ENCODE measurements at places on chromosomes 11 and 22.

- DNase-seq = no peak
These were observed 2.3 kb downstream of the CTTN start for GRCh38 chr11:70400643-70401042.

- no peak for DNase-seq
These were observed 14.4 kb upstream of the PPP6R3 start for GRCh38 chr11:68446046-68446725.

GRCh38 chr11:64438986-64439771, 80.2 kb downstream of the RPS6KA4 start:
- no peak for DNase-seq

DNA sequence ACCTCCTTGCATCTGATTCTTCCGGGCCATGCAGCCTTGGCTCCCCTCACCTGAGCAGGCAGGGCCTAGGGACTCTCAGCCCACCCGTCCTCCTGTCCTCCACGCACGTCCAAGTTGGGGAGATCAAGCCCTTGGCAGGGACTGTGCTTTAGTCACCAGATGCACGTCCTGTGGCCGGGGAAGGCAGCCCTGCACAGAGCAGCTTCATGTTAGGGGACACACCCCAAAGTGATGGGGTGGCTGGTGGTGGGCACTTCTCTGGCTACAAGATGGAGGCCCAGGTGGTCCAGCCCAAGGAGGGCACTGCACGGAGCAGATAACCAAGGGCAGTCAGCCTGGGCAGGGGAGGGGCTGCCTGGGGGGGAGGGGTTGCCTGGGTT, 1.2 kb downstream of the MUC5B start:
- no peak for DNase-seq

DNA sequence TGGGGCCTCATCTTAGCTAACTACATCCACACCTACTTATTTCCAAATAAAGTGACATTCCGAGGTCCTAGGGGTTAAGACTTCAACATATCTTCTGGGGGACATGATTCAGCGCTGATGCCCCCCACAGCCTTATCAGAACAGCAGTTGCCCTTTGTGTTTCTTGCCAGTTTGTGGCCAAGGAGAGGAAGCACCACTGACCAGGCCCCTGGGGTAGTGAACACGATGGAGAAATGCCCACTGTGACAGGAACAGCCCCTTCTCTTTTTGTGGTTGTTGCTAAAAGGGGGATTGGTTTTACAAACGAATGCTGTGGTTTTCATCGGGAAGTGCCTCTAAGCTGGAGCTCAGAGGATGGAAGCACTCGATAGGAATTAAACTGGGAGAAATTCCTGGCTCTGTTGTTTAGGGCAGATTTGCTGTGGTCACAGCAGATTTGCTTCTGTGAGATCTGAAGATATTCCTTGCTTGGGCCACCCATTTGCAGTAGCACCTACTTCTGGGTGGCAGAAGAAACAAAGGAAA, 88.8 kb downstream of the ABTB2 start:
- no peak for DNase-seq

GRCh38 chr11:130427581-130428315, 661 bp downstream of the ADAMTS8 start:
- DNase-seq = no peak

GRCh38 chr11:92152245-92152644, 72.4 kb upstream of the FAT3 start:
- no peak for DNase-seq

GRCh38 chr22:30697975-30698374, 3.3 kb downstream of the OSBP2 start:
- DNase-seq = no peak

DNA sequence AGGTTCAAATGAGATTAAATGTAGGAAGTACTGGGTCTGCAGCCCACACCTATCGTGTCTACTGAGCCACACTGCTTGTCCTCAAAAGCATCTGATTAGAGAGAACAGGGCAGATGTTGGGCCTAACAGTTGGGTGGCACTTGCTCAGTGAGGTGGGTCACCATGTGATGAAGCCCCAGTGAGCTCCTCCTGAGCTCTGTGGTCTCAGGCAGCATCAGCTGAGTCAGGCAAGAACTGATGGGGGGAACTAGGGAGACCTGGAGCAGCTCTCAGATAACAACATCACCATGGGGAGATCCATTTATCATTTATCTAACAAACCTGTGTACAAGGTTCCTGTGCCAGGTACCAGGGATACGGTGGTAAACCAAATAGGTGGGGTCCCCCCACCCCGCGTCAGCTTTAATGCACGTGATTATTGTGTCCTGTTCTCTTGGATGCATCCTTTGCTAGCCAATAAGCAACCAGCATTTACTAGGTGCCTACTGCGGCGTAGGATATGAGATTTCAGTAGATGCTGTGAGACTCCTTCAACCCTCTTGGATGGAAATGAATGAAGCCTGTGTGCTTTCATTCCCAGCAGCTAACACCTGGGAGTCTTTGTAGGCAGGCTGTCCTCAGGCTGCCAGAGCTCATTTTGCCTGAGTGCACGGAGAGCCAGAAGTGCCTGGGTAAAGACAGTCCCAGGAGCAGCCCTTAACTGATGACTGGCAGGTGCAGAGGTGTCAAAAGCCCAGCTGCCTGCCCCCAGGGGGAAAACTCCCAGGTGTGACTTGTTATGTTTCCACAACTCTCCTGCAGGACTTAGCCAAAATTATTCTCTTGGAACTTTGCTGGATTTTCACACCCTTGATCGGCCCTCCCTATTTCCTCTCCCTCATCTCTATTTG, 73.6 kb upstream of the NARS2 start:
- DNase-seq = no peak

DNA sequence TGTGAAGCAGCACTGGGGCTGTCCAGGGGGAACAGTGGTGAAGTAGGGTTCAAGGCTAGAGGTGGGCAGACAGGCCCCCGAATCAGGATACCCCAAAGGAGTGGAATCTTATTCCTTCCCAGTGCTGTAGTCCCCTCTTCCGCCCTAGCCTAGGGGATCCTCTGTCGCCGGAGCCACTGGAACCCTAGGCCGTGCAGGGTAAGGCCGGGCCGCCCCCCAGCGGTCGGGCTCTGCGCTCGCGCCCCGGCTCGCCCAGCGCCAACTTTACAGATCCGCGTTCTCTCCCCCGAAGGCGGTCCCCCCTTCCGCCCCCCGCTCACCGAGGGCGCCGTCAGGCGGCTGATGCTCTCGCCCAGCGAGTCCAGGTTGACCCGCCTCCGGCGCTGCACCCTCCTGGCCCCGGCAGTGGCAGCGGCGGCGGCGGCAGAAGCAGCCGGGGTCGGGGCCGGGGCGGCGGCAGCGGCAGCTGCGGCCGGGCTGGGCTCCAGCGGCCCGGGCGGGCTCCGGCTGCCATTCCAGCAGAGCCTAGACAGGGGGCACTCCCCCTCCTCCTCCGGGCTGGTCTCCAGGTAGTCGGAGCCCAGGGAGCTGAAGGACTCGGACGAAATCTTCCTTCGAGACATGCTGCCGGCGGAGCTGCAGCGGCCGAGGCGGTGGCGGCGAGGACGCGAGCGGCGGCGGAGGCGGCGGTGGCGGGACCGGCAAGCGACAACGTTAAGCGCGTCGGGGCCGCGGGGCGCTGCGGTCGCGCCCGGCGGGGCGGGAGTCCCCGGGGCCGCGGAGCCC, 650 bp downstream of the GUCY1A2 start:
- DNase-seq = no peak

- DNase-seq = no peak
These were observed 1191.9 kb downstream of the BRD1 start for GRCh38 chr22:48635816-48636215.

DNA sequence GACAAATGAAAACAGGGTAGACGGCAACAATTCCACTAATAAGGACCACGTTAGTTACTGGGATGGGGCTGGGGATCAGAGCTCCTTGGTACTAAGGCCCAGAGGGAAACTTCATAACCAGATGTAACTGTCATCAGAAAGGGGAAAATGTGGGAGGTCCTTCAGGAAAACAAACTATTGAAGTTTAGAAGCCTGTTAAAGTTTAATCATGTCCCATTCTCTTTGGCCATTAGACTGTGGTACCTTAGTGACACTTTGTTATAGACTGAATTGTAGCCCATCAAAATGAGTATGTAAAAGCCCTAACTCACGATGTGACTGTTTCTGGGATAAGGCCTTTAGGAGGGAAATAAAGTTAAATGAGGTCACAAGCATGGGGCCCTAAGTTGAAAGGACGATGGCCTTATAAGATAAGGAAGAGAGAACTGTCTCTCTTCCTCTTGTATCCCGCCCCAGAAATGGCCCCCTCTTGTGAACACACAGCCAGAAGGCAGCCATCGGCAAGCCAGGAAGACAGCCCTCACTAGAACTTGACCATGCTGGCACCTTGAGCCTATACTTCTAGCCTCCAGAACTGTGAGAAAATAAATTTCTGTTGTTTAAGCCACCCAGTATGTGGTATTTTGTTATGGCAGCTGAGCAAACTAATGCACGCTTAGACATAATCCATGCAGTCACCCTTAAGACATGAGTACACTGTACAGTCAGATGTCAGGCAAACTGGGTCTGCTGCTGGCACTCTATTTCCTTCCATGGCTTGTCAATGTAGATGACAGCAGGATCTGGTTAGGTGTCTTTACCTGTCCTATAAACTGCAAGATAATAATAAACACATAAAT, 26.9 kb upstream of the USP47 start:
- no peak for DNase-seq

DNA sequence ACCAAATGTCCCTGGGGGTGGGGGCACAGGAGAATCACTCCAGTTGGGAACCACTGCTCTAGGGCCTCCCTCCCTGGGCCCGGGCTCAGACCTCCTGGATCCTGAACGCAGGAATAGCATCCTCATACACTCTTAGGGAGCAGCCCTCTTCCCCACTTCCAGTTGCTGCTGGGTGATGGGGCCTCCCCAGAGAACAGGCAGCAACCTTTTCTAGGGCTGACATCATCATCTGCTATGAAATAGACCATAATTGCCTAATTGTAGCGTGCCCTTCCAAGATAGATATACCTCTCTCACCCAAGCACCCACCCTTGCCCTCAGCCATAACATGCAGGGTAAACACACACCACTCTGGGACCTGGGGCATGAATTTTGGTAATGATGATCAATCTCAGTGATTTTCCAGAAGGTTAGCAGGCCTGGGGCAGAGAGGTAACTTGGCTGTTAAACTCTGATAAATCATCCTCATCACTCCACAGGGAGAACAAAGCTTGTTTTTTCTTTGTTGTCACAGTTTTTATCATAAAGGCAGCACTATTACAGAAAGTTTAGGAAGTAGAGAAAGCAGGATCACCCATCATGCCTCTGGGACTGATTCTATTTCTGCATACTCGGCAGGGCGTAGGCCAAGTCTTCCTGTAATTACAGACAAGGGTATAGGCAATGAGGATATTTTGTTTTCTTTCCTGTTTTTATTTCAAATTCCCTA, 88.3 kb upstream of the PRDM11 start:
- DNase-seq = no peak

- DNase-seq = no peak
These were observed at the start of gene ANKRD13D for GRCh38 chr11:67289226-67289650. ANKRD13D (plus strand) TSS chr11:67289303; CDS start chr11:67289461, 158 bp downstream.

GRCh38 chr11:40160418-40160817, 1299.0 kb downstream of the LRRC4C start:
- DNase-seq = no peak

DNA sequence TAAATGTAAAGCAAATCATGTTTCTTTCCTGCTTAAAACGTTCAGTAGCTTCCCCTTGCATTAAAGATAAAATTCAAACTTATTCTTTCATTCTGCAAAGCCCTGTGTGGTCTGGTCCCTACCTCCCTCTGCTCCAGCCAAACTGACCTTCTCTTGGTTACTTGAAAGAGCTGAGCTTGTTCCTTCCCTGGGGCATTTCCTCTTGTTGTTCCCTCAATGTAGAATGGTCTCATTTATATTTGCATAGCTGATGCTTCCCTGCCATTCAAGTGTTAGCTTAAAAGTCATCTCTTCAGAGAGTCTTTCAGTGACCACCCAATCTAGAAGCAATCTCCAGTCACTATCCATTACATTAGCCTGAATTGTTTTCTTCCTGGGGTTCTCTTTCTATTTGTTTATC, 1618.5 kb upstream of the TENM4 start:
- no peak for DNase-seq

GRCh38 chr11:34446386-34446785, 7.7 kb downstream of the CAT start:
- DNase-seq = no peak

Measured in stimulated activated CD4-positive, alpha-beta T cell treated with anti-CD3 and anti-CD28 coated beads, TNF-alpha, amount 100 ng/mL, for 48 hours (primary cell).